Central memory CD8-positive, alpha-beta T cell (primary cell): ENCODE measurements at places on chromosomes 16 and 17.

DNA sequence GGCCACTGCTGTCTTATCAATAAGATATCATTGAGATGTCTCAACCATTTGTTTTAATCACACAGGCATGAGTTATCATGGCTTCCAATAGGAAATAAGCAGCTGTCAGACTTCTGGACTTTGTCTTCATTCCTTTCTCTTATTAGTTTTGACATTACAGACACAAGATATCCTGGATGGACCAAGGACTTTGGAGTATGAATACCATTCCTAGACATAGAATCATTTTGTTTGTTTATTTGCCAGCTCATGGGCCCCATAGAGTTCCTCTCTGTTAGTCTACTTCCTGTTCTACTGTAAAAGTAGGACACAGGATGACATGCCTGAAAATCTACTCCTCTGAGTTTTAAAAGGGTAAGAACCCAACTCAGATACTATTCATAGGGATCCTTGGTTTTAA, 77.7 kb upstream of the KCNJ16 start:
- no peak for DNase-seq

DNA sequence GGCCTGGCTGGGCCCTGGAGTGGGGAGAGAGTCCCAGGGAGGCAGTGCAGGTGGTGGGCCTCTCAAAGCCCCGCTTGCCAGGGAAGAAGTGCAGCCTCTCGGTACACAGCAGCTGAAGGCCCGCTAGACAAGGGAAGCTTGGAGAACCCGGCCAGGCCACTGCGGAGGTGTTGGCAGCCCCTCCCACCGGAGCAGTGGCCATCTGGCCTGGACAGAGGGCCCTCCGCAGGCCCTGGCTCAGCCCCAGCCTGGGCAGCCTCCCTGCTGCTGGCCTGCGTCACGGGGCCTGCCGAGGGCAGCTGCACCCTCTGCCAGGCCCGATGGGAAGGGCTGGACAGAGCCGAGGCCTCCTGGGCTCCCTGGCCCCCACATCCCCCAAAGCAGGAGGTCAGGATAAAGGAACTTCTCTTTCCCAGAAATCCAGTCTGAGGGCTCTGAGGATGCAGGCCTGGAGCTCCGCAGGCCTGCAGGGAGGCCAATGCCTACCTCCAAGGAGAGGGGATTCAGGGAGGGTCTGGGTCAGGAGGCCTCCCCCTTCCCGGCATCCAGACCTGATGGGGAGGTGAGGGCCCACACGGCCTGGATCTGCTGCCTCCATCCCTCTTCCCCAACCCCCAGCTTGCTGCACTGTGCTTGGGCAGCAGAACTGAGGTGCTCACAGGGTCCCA, 4.3 kb downstream of the SPPL2C start:
- DNase-seq: no peak

DNA sequence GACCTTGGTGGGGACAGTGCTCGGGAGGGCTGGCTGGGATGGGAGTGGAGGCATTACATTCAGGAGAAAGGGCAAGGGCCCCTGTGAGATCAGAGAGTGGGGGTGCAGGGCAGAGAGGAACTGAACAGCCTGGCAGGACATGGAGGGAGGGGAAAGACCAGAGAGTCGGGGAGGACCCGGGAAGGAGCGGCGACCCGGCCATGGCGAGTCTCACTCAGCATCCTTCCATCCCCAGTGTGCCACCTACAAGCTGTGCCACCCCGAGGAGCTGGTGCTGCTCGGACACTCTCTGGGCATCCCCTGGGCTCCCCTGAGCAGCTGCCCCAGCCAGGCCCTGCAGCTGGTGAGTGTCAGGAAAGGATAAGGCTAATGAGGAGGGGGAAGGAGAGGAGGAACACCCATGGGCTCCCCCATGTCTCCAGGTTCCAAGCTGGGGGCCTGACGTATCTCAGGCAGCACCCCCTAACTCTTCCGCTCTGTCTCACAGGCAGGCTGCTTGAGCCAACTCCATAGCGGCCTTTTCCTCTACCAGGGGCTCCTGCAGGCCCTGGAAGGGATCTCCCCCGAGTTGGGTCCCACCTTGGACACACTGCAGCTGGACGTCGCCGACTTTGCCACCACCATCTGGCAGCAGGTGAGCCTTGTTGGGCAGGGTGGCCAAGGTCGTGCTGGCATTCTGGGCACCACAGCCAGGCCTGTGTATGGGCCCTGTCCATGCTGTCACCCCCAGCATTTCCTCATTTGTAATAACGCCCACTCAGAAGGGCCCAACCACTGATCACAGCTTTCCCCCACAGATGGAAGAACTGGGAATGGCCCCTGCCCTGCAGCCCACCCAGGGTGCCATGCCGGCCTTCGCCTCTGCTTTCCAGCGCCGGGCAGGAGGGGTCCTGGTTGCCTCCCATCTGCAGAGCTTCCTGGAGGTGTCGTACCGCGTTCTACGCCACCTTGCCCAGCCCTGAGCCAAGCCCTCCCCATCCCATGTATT, 1.1 kb downstream of the CSF3 start:
- no peak for DNase-seq

DNA sequence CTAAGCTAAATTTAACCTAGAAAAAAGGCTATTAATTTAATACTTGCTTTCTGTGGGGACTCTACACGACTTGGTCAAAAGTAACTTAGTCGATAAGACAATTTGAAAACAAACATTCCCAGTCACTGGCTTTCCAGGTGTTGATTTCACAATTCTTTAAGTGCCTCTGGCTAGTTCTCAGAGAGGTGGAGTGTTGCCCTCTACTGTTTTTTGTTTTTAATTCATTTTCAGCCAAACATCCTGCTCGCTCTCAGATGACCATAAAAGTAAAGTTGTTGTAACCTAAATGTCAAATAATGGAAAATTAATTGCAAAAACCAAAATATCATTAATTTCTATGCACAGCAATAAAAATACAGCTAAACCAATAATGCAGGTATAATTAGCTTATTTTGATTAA, 107.1 kb downstream of the MYO1D start:
- DNase-seq: no peak

GRCh38 chr16:19595043-19595767, 39.7 kb downstream of the VPS35L start:
- DNase-seq: no peak

DNA sequence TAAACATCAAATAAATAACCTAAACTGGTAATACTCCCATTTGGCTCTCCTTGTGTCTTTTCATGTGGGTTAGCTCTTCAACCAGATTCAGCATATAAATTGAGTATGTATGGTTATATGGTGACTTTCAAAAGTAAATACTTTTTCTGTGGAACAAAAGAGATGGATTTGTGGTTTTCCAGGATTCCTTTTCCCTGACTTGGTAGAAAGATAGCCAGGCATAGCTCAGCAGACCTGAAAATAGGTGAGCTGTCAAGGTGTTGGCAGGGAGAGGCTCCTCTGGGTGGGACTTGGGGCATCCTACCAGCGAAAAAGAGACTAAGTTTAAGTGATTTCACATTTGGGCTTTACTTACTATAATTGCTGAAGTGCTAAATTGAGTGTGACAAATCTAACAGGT, 80.3 kb downstream of the FTO start:
- DNase-seq: no peak

GRCh38 chr17:1002412-1002753, 5.5 kb downstream of the TIMM22 start:
- DNase-seq: no peak

GRCh38 chr17:73759324-73759723, 115.1 kb upstream of the SDK2 start:
- no peak for DNase-seq

DNA sequence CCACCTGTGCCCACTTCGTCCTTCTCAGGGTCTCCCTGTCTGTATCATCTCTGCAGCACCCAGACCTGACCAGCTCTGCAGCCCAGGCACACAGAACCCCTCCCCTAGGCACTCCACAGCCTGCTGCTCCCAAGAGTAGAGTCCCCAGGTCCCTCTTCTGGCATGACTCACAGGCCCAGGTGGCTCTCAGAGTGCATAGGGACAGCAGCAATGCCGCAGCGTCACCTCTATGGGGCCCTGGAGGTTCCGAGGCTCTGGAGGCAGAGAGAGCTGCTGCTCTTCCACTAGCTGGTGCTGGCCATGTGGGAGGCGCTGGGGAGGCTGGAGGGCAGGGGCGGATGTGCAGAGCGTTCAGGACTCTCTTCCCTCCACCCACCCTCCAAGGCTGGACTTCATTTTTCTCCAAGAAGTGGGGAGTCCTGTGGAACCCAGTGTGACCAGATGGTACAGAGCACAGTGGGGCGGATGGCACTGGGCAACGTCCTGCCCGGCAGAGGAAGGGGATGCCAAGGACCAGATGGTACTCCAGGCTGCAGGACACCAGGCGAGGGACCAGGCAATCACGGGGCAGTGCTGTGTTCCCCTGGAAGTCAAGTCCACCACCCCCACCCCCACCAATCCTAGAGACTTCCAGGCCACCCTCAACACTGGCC, 151.7 kb downstream of the RBFOX3 start:
- no peak for DNase-seq

- no peak for DNase-seq
These were observed 818 bp upstream of the CBX8 start for GRCh38 chr17:79797492-79798298.

GRCh38 chr17:14080847-14081251, 11.5 kb downstream of the COX10 start:
- no peak for DNase-seq

DNA sequence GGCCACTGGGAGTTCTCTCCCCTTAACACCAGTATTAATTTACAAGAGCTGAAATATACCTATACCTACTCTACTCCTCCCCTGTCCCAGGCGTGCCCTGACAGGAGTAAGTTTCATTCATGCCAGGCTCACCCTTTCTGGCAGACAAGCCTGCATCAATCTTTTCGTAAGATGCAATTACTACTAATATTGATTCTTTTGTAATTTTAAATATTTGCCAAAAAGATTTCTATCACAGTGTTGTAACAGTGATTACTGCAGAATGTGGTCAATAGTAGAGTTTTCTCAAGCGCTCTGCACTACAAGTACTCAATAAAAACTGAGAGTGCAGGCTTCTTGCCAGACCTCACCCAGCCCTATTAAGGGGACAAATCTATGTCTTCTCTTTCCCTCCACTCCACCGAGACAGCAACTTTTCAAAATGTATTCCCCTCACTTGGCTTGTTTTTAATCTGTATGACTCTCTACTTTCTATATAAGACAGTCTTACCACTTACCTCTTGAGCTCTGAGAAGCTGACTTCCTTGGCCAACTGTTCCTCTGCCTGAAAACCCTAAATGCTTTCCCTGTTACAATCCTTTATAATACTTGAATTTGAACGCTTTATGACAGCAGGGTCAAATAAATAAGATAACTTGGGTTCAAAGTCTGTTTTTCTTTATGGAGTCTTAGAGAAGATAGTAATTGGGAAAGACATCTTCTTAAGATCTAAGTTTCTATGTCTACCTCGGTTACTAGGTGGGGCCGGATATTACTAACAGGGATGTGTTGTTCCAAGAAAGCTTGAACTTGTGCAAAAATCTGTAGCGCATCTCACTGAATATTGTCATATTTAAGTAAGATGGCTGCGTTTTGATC, at the start of gene TMIGD1:
TSS of gene TMIGD1 (minus strand) at position 555 of the 858 bp plus-strand sequence. CDS start 1,924 bp downstream, outside the sequence.
- DNase-seq: no peak

DNA sequence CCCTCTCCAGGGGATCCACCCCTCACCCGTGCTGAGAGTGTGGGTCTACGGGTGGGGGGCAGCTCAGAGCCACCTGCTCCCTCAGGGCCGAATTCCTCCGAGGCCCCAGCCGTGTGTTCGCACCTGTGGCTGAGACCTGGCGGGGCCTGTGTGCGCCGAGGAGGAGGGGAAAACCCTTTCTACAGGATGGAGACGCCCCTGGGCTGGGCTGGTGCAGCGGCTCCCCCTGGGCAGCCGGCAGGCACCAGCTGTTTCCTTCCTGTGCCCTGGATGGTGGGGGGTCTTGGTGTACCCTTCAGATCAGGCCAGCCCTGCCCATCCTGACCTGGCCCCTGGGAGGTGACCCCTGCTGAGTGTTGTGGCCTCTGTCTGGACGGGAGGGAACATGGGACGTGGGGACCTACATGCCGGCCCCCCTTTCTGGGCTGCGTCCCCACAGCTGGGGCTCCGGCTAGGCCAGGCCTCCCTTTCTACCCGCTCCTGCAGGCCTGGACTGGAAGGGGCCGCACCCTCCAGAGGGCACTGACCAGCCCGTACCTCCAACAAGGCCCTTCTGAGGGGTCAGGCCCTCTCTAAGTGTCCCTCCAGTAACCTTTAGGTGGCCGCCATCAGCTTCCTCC, 28.3 kb upstream of the PABPN1L start:
- no peak for DNase-seq

- DNase-seq: no peak
These were observed 121.3 kb downstream of the CDH13 start for GRCh38 chr16:82748026-82748425.

GRCh38 chr16:56357765-56358322, 67.5 kb downstream of the AMFR start:
- DNase-seq: no peak

- DNase-seq: no peak
These were observed 36.6 kb upstream of the SLC25A19 start for GRCh38 chr17:75325827-75326225.

- DNase-seq: no peak
These were observed 1.2 kb downstream of the TRIM47 start for GRCh38 chr17:75876938-75877751.

- DNase-seq: peak; percentile 32
These were observed 12.0 kb downstream of the CORO7 start for GRCh38 chr16:4404247-4404966.

DNA sequence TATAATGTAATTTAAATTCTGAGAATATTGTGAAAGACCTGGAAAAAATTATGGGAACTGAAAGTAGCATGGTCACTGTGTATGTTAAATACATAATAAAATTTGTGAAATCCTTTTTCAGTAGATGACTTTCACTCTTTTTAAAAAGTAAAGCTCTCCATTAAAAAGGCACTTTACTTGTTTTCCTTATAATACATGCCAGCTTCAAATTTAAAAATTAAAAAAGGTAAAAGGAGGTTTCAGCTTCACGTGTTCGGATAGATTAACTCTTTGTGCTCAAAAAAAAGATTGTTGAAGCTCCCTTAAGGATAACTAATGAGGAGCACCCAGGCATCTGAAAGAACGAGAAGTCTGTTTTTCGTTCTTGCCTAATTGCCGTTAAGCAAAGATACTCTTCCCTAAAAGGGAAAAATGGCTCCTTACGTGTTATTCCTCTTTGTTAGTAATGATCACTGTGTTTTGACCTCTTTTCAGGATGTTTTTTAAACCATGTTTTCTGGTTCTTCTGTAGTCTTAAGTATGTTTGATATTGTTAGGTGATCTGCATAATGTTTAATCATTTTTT, 87.8 kb downstream of the TUBD1 start:
- no peak for DNase-seq

GRCh38 chr16:68529608-68529930, 9.5 kb upstream of the ZFP90 start:
- DNase-seq: no peak

DNA sequence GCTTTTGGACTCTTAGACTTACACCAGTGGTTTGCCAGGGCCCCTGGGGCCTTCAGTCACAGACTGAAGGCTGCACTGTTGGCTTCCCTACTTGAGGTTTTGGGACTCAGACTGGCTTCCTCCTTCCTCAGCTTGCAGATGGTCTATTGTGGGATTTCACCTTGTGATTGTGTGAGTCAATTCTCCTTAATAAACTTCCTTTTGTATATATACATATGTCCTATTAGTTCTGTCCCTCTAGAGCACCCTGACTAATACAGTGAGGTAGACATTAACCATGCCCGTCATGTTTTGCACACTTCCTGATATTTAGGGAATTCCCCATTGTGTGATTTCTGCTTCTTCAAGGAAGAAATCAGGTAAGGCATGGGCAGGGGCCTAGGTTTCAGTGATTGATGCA, 147.8 kb upstream of the CA10 start:
- DNase-seq: no peak
